ENCODE measurements at places on chromosomes 11 and 22. TPM values are rescaled to one million over a fixed set of nuclear protein-coding genes. Genes with fewer than 3 reads are reported as not detected.
A peak's percentile ranks its signal among the peaks of the same experiment; 100 is the strongest.

The P4HA3 gene
- 37.4 TPM for total RNA-seq

The OR8A1 gene
- total RNA-seq: not detected

- peak; percentile 42 for DNase-seq
Observed at GRCh38 chr11:35082321-35083180, 56.4 kb upstream of the CD44 start.

GRCh38 chr11:76747153-76747914, 35.8 kb upstream of the TSKU start:
- DNase-seq: no peak

GRCh38 chr11:72084076-72084475, 3.4 kb downstream of the LRRC51 start:
- no peak for DNase-seq

DNA sequence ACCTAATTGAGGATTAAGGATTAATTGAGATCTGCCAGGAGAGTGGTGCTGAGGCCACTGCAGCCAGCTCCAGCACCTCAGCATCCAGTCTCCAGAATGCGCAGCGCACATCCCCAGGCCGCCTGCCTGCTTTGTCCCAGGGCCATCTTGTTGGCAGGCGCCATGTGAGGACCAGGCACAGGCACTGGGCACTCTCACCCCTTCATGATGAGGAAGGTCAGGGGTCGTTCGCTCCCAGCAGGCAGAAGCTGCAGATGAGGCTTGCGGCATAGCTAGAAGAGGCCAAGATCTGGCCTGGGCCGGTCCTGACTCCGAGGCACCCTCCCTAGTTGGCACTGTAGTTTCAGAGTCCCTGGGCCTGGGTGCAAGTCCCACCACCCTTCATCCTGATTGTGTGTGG, 6.4 kb downstream of the CABP2 start:
- no peak for DNase-seq
